ENCODE measurements at places on chromosomes 1 and 21. TPM values are rescaled to one million over a fixed set of nuclear protein-coding genes. Genes with fewer than 3 reads are reported as not detected.

SPATA45 gene
- total RNA-seq, result not detected

GJC2 gene
- 1.1 TPM for total RNA-seq

LCE3D gene
- total RNA-seq, result not detected

FMO5 gene
- total RNA-seq, result 0.31 TPM

RYR2 gene
- 0.13 TPM for total RNA-seq

FAM167B gene
- 0.33 TPM for total RNA-seq

PRAMEF9 gene
- total RNA-seq, result not detected

PIAS3 gene
- total RNA-seq, result 16.7 TPM

ZMYND12 gene
- total RNA-seq, result 0.69 TPM

COL16A1 gene
- total RNA-seq, result 0.85 TPM

PRELP gene
- not detected for total RNA-seq

SRRM1 gene
- 244 TPM for total RNA-seq

TNFAIP8L2 gene
- total RNA-seq, result 25.5 TPM

KCNJ15 gene
- not detected for total RNA-seq

OR10X1 gene
- total RNA-seq, result not detected

TOR1AIP2 gene
- 71.4 TPM for total RNA-seq

ENAH gene
- 0.53 TPM for total RNA-seq

CLEC20A gene
- total RNA-seq, result not detected

TNFRSF18 gene
- 91.0 TPM for total RNA-seq

MMP23B gene
- total RNA-seq, result 2.9 TPM

UTS2 gene
- 0.27 TPM for total RNA-seq

VWA1 gene
- total RNA-seq, result 0.31 TPM

RPE65 gene
- not detected for total RNA-seq

OVAAL gene
- not detected for total RNA-seq

POGK gene
- 76.0 TPM for total RNA-seq

CFHR3 gene
- total RNA-seq, result not detected

FCRL1 gene
- not detected for total RNA-seq

RGS13 gene
- 0.24 TPM for total RNA-seq

PKN2 gene
- total RNA-seq, result 14.8 TPM

HUNK gene
- total RNA-seq, result 0.20 TPM

TSPAN2 gene
- total RNA-seq, result 1.3 TPM

PGLYRP3 gene
- total RNA-seq, result not detected

NAV1 gene
- total RNA-seq, result 0.77 TPM

MROH7 gene
- not detected for total RNA-seq

CYP4B1 gene
- not detected for total RNA-seq

KLHL17 gene
- 28.6 TPM for total RNA-seq

NRIP1 gene
- total RNA-seq, result 15.7 TPM

AMIGO1 gene
- total RNA-seq, result 4.9 TPM

C8A gene
- total RNA-seq, result not detected

TIE1 gene
- 0.33 TPM for total RNA-seq

GJB4 gene
- total RNA-seq, result not detected

AADACL4 gene
- total RNA-seq, result not detected

ZZZ3 gene
- 58.3 TPM for total RNA-seq

IARS2 gene
- total RNA-seq, result 83.0 TPM

C1orf185 gene
- total RNA-seq, result not detected

BACE2 gene
- 1.1 TPM for total RNA-seq

LORICRIN gene
- not detected for total RNA-seq

FAM163A gene
- not detected for total RNA-seq

RNU1-4 gene
- 1,300 TPM for total RNA-seq

C1orf52 gene
- 29.3 TPM for total RNA-seq

VCAM1 gene
- total RNA-seq, result 3.5 TPM

KANK4 gene
- not detected for total RNA-seq

OR10J1 gene
- total RNA-seq, result not detected

CASZ1 gene
- 9.9 TPM for total RNA-seq

KLHDC9 gene
- 0.42 TPM for total RNA-seq

ELF3 gene
- total RNA-seq, result 0.26 TPM

NBPF6 gene
- total RNA-seq, result not detected

CHIT1 gene
- total RNA-seq, result 0.07 TPM

LYPLA2 gene
- total RNA-seq, result 99.9 TPM

BGLAP gene
- 1.5 TPM for total RNA-seq

Measured in CD8-positive, alpha-beta memory T cell (primary cell).